Stimulated activated CD4-positive, alpha-beta T cell treated with anti-CD3 and anti-CD28 coated beads, Interleukin-4, amount 100 ng/mL, for 4 hours (primary cell): ENCODE measurements at places on chromosomes 1 and 21.

DNA sequence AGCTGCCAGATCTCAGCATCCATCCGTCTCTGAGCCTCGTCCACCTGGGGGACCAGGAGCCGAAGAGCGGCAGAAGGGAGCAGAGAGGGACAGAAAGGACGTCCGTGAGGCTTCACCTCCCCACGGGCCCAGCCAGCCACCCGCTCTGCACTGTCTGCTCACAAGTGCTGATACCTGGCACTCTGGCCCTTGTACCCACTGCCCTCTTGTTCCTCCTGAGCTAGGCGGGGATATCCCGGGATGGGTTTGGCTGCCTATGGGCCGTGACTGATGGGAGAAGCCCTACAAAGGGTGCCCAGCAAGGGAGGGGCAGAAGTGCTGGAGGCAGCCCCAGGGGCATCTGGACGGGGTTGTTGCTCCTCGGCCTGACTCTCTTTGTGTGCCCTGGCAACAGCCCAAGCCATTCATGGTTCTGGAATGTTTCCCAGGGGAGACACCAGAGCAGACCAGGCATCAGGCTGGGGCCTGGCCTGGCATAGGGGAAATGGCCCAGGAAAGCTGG is 57.6 kb downstream of the LDLRAD2 start:
- no peak for DNase-seq

DNA sequence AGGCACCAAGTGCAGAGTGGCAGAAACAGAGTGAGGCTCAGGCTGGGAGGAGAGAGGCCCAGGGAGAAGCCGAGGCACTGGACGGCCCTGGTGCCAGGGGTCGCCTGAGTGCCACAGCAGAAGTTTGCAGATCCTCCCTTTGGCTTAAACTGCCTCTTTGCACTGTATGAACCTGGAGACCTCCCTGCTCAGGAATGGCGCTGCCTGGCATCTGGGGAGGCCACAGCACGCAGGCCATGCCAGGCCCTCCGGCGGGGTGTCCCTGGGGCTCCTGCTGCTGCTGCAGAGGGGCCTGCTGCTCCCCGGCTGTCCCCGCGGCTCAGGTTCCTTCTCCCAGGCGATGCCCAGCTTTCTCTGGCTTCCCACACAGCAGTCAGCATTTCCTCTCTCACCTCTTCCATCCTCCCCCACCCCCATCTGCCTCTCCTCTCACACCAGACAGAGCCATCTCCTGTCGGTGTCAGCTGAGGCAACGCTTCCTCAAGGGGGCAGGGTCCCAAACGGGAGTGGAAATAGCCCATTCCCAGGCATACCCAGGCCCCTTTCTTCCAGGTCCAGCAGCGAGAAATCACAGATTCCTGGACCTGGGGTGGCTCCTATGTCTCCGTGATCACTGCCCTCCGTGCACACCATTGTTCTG is 35.2 kb downstream of the SYT6 start:
- DNase-seq: no peak

GRCh38 chr21:29372063-29372802 is 73.5 kb downstream of the BACH1 start:
- peak; percentile 34 for DNase-seq

DNA sequence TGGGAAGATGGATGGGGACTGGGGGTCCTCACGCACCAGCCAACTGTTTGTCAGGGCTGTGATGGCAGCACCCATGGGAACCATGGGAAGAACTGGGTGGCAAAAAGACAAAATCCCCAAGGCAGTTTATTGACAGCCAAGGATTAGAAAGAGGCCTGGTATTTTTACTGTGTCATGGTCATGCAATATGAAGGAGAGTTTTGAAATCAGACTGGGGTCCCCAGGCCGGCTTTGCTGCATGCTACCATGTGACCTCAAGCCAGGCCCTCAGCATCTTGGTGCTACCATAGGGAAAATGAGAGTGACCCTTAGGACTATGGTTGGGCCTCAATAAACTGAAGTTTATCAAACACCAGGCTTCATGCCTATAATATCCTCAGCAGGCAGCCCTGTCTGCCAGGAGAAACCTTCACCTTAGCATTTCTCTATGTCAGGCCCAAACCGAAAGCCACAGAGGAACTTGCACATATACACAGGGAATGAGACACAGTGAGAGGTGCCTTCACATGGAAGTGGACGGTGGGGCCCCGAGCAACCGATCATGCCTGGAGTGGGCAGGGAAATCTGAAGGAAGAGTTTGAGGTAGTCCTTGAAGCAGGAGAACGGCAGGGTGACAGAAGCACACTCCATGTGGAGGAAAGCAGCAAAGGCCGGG is 203.2 kb downstream of the HIVEP3 start:
- DNase-seq: no peak

- no peak for DNase-seq
These were observed 12.2 kb upstream of the AGO1 start for GRCh38 chr1:35870651-35871309.

DNA sequence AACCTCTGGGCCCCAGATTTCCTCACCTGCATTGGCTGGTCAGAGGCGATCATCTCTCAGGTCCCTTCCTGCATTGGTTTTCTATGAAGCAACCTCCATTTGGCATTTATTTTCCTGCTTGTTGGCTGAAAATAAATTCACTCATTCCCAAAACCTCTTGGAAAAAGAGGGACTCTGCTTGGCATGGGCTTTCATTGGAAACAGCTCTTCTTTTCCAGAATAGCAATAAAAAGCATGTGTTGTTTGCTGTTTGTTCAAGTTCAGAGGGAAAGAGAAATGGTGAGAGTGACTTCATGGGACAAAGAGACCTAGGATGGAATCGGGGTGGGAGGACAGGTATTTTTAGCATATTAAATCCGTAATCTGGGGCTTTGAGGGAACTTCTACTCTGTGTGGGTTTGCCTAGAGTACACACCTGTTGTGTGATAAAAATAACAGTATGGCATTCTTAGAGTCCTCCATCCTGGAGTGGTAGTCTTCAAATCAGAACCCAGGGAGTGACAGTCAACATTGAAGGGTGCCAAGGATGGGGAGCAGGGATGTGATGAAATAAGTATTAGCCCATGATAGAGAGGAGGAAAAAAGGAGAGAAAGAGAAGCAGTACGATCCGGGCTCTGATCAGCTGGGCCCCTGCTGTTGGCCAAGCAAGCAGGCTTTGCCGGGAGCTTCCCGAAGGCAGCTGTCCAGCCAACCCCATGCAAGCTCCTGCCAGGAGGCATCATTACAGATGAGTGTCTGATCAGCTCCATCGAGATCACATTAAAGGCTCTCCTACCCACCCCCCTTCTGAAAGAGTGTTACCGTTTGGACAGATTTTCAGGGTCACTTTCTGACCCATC is 131.9 kb upstream of the NFIA start:
- no peak for DNase-seq

DNA sequence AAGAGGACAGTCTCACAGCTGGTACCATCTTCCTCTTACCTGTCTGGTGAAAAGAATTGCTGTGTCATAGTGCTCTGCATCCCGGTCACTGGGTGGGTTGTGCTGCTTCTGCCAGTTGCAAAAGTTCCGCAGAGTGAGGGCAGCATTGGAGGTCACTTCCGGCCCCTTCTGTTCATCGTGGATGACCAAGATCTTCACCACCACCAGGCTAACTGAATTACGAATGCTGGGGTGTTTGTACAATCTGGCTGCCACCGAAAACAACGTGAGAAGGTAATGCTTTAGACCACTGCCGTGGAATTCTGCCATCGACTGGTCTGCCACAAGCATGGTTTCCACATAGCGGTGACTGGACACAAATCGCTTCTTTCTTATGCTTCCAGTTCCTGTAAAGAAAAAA is 2.9 kb downstream of the ADAMTS1 start:
- no peak for DNase-seq
